NCI-H1417 treated with DMSO at 0.1 percent for 48 hours (cell line): ENCODE measurements at places on chromosomes 1 and 21.

DNA sequence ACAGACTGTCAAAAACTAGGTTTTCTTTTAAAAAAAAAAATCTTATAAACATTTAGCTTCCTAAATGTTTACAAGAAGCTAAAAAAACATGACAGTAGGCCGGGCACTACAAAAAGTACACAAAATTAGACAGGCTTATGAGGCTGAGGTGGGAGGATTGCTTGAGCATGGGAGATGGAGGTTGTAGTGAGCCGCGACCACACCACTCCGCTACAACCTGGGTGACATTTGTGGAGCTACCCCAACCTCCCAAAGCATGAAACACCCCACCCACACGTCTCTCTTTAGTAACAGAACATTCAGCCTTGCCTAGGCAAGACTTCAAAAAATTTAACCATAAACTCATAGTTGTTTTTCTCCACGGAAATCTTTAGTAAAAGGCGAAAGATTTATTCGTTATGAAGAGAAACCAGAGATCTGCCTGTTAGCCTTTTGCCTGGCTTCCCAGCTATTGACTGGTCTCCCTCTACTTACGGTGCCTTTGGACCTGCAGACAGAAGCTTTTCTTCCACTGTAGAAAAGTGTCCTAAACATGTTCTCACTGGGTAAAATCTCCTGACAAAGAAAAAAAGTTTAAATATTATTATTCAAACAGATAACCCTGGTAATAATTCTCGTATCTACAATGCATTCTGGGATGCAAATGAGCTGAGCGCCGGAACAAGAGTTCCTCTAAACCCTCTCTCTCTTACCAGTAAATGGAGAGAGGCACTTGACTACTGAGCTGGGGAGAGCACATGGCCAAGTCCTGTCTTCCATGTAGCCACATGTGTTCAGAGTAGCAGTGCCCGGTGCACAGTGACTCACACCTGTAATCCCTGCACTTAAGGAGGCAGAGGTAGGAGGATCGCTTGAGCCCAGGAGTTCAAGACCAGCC, 9.2 kb downstream of the RNU5D-1 start:
- peak; percentile 73 for DNase-seq

GRCh38 chr1:199780948-199781670, 246.4 kb upstream of the NR5A2 start:
- DNase-seq: no peak

GRCh38 chr1:230399321-230400006, 26.7 kb downstream of the PGBD5 start:
- no peak for DNase-seq

GRCh38 chr1:182570611-182570970, 18.5 kb downstream of the RNASEL start:
- DNase-seq: no peak

DNA sequence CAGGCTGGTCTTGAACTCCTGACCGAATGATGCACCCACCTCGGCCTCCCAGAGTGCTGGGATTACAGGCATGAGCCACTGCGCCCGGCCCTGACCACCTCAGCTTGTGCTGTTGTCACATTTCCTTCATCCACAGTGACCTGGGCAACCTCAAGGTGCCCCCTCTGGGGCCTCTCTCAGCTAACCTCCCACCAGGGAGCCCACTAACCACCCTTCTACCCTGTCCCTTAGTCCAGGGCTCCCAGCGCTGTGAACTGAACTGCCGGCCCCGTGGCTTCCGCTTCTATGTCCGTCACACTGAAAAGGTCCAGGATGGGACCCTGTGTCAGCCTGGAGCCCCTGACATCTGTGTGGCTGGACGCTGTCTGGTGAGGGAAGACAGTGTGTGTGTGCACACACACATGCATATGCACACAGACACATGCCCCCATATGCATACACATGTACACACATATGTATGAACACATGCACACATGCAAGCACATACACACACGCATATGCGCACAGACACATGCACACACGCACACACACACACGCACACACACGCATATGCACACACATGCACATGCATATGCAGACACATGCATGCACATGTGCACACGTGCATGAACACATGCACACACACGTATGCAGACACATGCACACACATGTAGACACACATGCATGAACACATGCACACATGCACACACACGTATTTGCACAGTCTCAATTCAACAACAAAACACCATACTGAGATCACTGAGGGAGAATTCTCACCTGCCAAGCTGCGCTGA, 6.2 kb downstream of the ADAMTSL4 start:
- no peak for DNase-seq
